ENCODE measurements at places on chromosomes 16 and 17. TPM values are rescaled to one million over a fixed set of nuclear protein-coding genes. Genes with fewer than 3 reads are reported as not detected.

GRIN2A gene
- total RNA-seq = not detected

CCDC47 gene
- total RNA-seq = 66.5 TPM

ITGAD gene
- total RNA-seq = not detected

AP2B1 gene
- 82.8 TPM for total RNA-seq

DHX8 gene
- 54.1 TPM for total RNA-seq

ALDH3A1 gene
- total RNA-seq = 403 TPM

MPP3 gene
- 9.6 TPM for total RNA-seq

DNA sequence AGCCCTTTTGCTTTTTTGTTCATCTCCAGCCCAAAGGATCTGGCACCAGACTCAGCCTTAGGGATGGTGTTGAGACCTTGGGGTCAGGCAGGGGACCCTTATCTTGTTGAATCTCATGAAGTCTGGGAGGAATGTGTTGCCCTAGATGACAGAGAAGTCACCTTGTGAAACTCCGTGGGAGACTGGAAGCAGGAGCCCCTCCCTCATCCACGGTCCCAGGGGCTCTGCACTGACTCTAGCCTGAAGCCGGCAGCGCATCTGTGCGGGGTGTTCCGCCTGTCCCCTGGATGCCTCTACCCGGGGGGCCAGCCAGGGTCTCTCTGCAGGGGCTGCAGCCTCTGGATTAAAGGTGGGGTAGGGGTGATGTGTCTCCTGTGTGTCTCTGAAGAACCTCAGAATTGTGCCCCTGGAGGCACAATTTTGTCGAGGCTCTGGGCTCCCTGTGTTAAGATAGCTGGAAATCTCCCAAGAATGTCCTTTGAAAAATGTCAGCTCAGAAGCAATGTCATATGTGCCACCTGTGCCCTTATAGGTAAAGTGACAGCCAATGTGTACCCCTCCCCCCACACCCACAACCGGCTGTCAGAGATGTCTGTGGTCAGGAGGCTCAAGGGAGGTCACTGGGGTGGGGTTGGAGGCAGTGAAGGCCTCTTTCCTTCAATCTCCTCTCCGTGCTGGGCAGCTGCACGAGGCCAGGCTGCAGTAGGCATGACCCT is 32.1 kb upstream of the CDC42EP4 start:
- DNase-seq = no peak

- no peak for DNase-seq
Measured at GRCh38 chr17:40958086-40958953, 8.4 kb downstream of the KRT39 start.

GRCh38 chr17:17933775-17934174 is 38.4 kb downstream of the TOM1L2 start:
- DNase-seq = no peak

DNA sequence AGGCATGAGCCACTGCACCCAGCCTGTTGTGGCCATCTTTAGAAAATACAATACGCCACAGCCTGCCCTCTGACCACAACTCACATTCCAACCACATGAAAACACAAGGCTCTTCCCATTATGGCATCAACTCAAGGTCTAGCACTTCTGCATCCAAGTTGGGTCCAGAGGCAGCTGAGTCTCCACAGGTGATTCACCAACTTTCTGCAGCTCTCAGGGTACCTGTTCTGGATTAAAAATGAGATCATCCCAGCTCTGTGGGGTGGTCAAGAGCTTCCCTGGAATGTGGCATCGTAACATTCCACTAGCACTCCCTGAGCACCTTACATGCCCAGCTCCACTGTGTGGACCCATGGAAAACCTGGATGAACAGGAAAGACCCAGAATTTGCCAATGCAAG is 9.9 kb upstream of the GUCY2D start:
- no peak for DNase-seq

- DNase-seq = no peak
Measured at GRCh38 chr17:11705111-11705510, 106.8 kb downstream of the DNAH9 start.

DNA sequence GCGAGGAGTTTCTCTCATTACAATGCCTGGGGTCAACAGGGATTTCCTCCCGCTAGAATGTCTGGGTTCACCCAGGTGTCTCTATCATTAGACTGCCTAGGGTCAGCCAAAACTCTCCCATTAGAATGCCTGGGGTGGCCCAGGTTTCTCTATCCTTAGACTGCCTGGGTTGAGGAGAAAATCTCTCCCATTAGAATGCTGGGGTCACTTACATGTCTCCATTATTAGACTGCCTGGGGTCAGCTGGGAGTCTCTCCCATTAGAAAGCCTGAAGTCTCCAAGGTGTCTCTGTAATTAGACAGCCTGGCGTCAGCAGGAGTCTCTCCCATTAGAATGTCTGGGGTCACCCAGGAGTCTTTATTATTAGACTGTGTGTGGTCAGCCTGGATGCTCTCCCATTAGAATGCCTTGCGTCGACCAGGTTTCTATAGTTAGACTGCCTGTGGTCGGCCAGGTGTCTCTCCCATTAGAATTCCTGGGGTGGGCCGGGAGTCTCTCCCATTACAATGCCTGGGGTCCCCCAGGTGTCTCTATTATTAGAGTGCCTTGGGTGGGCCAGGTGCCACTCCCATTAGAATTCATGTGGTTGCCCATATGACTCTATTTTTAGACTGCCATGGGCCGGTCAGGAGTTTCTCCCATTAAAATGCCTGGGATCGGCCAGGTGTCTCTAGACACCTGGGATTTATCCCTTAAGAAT is 2272.1 kb downstream of the TP53TG3F start:
- no peak for DNase-seq

- no peak for DNase-seq
Measured at GRCh38 chr17:8563024-8563776, 67.3 kb downstream of the MYH10 start.

GRCh38 chr17:3029213-3029913 is 34.0 kb downstream of the OR1D5 start:
- DNase-seq = no peak

DNA sequence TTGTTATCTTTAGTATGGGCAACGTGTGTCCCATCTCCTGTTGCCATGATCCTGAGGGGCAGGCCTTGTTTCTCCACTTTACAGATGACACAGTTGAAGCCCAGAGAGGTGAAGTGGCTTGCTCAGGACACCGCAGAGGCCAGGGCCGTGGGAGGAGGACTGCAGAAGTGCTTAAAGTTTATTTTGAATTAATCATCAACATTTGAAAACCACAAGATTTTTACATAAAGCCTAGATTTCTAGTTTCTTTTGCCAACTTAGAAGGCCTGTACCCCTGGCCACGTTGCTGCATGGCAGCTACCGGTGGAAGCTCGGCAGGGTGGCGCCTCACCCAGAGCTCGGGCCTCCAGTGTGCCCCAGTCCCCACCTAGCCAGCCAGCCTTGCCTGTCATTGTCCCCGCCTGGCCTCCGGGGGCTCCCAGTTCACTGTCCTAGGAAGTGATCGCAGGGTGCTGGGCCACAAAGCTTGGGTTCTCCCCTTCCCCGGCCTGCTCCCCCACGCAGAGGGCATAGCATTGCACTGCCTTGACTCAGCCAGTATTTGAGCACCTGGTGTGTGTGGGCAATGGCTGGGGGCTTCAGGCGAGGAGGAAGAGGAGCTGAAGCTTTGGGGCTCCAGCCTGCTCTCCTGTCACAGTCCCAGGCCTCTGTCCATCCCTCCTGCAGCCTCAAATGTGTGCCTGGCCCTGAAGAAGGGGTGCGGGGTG is 14.8 kb upstream of the ADCY7 start:
- DNase-seq = no peak

- DNase-seq = peak; percentile 40
Measured at GRCh38 chr16:49921791-49922456, 66.0 kb upstream of the ZNF423 start.

GRCh38 chr17:7523033-7523432 is 25.8 kb upstream of the TNFSF12 start:
- no peak for DNase-seq
